ENCODE measurements at places on chromosomes 16 and 17.
A peak's percentile ranks its signal among the peaks of the same experiment; 100 is the strongest.

DNA sequence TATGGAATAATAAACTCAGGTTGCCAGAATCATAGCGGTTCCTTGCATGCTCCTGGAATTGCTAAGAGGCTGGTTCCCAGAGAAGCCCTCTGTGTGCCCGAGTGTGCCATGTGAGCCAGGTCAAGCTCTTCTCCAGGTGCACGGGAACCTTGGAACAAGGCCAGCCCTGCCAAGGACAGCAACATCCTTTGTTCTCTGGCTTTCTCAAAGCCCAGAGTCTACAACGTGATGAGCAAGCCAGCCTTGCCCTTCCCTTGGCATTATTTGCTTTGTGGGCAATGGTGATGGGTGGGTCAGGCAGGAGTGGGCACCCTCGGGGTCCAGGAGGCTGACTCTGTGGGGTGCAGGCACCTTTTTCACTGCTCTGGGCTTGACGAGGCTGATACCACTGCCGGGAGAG lies 14.2 kb upstream of the SEC14L1 start:
- no peak for DNase-seq

GRCh38 chr17:4898927-4899326 lies 409 bp upstream of the C17orf107 start:
- DNase-seq, result no peak

DNA sequence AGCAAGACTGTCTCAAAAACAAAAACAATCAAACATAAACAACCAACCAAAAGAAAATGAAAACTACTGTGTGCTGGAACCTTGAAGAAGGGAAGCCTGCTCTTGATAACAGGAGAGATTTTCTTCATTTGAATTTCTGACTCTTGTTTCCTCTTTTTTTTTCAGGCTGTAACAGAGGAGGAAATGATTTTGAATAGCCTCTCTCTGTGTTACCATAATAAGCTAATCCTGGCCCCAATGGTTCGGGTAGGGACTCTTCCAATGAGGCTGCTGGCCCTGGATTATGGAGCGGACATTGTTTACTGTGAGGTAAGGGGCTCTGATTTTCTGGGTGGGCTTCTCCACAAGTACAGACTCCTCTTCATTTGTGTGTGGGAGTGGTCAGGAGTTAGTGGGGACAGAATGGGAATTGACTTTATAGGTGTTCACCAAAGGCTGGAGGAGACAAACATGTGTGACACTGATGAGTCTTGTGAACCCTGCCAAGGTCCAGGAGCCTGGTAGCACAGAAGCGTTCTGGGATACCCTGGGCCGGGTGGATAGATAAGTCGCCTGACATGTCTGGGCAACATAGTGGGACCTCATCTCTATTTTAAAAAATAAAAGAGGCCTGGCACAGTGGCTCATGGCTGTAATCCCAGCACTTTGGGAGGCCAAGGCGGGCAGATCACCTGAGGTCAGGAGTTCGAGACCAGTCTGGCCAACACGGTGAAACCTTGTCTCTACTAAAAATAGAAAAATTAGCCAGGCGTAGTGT lies 14.9 kb downstream of the DUS2 start:
- no peak for DNase-seq

DNA sequence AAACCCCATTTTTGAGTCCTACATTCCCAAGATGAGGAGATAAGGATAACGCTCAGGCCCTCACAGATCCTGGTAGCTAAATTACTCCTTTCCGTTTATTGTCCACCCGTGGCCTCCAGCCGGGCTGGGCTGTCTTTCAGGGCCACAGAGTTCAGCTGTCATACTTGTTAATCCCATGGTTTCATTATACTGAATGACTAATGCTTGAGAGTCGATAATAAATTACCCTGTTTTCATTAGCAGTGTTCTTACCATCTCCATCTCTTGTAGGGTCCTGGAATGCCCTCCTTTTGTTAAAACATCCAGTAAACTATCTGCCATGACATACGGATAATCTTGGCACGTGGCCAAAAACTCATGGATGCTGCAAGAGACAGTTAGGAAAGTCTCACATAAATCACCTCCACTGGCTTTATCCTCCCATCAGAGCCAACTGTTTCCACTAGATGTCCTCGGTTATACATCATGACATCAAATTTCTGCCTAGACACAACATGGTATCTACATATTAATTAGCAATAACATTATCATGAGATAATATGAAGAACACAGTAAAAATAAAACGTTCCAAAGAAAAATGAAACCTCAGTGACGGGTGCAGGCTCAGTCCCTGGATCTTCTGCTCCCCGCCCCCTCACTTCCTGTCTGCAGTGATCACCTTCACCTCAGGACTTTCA lies 45.3 kb downstream of the BRD7 start:
- peak; percentile 10 for DNase-seq

GRCh38 chr16:75938818-75939217 lies 212.5 kb upstream of the CPHXL start:
- no peak for DNase-seq

DNA sequence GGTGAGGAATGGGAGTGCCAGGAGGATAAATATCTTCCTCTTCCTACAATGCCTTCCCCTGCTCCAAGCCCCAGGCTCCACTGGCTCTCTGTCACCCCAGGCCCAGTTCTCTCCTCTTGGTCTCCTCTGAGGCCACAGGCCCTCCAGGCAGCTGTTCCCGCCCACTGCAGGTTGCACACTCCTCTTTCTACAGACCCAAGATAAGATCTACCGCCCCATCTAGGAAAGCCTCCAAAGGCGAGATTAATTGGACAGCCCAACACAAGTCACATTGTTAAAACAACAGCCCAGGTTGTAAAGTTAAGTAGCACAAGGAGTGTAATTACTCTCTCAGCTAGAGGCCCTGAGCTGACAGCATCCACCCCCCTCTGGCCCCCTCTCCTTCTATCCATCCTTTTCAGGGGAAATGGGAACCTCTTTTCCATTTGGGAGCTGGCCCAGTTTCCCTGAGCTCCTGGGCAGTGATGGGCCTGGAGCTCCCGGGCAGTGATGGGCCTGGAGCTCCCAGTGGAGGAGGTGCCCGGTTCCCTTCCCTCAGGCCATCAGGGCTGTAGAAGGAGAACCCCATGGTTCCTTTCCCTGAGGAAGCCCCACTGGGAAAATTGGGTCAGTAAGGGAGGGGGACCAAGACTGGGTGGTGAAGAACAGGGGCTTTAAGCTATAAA lies 7.3 kb downstream of the DLX4 start:
- no peak for DNase-seq

- no peak for DNase-seq
Observed at GRCh38 chr16:68954911-68955635, 111.7 kb downstream of the TANGO6 start.

DNA sequence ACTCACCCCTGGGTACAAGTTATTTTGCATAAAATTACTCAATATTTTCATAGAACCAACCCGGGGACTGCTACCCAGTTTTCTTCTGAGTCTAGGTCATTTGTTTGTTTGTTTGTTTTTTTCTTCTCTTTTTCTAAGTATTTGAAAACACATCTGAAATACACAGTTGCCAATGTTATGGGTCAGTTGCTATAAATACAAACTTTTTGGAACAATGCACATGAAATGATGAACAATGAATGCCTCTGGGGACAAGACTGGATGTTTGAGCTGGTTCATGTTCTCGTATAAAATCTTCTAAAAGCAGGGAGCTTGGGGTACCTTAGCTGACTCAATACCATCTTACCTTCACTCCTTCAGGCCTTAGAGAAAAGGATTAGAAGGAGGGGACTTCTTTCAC lies 30.5 kb downstream of the TMEM238L start:
- no peak for DNase-seq

DNA sequence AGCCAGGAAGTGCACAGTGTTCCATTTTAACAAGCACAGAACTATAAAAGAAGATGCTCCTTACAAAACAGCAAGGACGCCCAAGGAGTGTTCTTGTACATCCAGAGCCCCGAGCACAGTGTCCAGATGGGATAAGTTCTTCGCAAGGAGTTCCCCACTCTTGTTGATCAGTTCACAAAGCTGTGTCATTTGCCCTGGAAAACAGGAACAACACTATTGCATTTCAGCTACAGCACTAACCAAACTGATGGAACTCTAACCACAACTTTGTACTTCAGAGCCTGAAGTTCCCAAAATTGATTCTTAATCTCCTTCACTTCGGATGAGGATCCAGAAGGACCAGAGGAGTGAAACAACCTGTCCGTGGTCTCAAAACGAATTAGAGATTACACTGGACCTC lies 5.1 kb downstream of the COPS3 start:
- no peak for DNase-seq

- DNase-seq, result no peak
Observed at GRCh38 chr17:35489944-35490343, 41.4 kb upstream of the SLFN13 start.

DNA sequence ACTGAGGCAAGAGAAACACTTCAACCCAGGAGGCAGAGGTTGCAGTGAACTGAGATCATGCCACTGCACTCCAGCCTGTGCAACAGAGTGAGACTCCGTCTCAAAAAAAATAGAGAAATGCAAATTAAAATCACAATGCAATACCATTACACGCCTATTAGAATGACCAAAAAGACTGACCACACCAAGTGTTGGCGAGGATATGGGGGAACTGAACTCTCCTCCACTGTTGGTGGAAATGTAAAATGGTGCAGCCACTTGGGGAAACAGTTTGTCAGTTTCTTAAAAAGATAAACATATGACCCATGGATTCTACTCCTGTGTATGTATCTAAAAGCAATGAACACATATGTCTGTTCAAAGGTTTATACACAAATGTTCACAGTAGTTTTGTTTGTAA lies 204.8 kb downstream of the MRTFB start:
- no peak for DNase-seq

DNA sequence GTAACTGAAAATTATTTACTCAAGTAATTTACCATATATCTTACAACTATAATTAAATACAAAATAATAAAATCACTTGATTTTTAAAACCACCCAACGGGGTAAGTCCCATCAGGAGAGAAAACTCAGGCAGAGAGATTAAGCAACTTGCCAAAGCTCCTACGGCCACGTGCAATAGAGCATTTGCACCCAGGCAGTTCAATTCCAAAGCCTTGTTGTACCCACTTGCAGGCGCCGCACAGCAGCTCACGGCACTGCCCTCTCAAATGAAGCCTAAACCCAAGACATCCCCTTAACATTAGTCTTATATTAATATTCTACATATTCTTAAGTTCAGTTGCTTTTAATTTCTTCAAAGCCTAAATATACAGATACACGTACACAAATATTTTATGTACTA lies 75.7 kb downstream of the SPAG9 start:
- peak; percentile 45 for DNase-seq

DNA sequence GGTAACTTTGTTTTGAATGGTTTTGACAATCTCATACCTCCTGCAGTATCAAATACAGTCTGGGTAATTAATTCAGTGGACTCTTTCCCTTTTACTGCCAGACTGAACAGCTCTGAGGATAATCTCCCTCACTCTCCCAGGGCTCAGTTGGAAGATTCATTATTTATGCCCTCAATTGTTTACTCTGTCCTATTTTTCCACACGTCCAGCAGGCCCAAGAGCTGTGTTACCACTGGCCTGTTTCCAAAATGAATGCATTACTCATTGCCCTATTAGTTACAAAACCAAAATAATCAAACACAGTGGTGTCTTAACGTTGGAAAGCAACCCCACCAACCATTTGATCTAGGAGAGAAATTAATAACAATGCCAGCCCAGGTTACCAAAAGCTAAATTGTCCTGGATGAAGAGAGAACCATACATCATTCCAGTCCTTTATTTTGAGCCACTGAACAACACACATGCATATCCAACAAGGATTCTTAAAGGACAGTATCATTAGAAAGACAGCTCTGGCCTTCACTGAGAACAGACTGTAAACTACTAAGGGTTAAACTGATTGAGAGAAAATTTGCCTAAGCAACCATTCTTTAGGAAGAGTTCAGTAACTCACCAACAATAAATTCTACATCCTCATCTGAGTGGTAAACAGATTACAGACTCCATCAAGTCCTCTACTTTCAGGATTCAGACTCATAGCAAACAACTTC lies 34.5 kb downstream of the FAM222B start:
- no peak for DNase-seq

DNA sequence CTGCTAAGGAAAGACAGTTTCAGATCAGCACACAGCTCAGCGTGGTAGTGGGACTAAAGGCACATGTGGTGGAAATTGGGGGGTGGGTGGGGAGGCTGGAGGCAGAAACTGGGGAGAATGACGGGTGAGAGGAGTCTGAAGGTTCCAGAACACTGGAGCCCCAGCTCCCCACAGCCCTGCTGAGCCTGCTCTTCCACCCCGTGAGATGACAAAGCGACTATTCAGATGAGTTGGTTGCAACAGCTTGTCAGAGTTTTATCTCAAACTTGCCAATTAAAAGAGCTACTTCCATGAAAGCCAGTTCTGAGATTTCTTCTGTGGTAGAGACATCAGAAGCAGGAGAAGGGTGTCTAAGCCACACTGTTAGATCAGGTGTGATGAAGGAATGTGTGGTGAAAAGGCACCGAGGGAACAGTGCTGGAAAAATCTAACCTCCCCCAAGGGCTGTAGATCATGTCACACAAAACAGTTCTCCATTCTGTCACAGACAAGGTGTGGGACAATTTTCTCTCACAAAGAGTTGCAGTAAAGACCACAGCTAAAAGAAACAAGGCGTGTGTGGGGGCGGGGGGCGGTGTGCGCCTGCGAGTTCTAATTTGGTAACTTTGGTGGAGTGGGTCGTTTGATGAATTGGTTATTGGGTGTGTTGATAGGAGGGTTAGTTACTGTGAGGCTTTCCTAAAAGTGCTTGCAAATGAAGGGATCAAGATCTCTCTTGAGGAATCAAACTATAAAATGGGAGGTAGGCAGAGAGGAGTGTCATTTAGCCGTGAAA lies 39.0 kb downstream of the CCDC182 start:
- no peak for DNase-seq

- DNase-seq, result no peak
Observed at GRCh38 chr17:58691701-58692238, at the start of gene TEX14. Gene TEX14, minus strand, starts transcription at chr17:58692045. Its CDS starts 40,044 bp downstream, at chr17:58652001.

- DNase-seq, result no peak
Observed at GRCh38 chr16:86303787-86304678, 206.3 kb upstream of the FOXF1 start.

GRCh38 chr16:88013091-88013609 lies 61.9 kb downstream of the BANP start:
- DNase-seq, result no peak

DNA sequence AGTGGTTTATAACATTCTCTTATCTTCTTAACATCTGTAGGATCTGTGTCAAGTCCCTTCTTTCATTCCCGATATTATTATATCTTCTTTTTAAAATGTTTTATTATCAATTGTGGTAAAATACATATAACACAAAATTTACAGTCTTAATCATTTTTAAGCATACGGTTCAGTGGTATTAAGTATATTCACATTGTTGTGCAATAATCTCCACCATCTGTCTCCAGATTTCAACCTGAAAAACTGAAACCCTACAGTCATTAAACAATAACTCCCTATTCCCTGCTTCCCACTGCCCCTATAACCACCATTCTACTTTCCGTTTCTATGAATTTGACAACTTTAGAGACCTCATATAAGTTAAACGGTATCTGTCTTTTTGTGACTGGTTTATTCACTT lies 45.5 kb downstream of the CEP112 start:
- DNase-seq, result no peak

GRCh38 chr17:34199932-34200534 lies 55.1 kb upstream of the CCL2 start:
- DNase-seq, result peak; percentile 79

DNA sequence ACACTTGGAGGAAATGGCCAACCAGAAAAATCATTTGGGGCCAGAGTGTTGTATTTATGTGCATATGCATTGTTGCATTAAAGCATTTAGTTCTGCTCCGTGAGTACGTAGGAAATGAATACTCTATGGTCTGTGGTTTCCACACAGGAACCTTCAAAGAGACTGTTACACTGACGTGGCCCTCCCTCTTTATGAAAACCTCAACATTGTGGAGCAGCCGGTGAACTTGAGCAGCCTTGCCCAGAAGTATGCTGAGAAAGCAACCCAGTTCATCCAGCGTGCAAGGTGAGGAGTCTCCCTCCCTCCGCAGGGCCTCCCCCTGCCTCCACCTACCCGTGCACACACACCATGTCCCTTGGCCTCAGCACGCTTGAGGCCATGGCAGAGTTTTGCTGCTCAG lies 65.2 kb downstream of the ARSG start:
- DNase-seq, result no peak
